ENCODE measurements at places on chromosomes 1 and 21.
A peak's percentile ranks its signal among the peaks of the same experiment; 100 is the strongest.

DNA sequence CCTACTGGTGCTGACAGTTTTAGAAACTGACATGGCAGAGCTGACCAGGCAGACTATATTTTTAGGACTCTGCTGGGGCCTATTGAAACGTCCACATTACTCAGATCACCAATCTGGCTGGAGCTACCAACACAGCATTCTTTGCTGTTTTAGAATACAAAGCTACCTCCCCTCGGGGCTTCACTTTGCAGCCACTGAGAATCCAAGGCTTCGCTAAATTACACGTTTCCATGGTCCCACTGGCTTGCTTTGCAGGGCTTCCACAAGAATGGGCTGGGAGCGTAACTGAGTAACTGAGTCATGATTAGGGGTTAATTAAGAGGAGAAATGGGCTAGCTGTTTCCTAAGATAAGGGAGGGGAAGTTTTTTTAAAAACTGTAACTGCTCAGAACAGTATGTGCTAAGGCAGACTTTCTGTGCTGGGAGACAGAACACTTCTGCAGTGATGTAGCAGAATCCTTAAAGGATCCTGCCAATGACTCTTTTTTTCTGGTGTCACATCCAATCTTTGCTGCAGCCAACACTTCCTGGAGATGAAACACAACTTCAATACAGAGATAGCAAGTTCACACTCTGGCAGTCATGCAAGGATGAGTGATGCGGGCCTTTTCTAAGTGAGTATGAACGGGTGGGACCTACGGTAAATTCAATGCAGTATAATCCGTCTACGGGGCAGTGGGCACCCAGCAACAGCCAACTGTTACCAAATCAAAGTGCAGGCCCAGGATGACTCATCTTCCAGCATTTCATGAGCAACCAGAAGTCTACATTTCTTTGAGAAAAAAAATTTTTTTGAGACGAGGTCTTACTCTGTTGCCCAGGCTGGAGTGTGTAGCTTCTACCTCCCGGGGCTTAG is 21.5 kb downstream of the NDUFS5 start:
- DNase-seq, result no peak

- DNase-seq, result no peak
Observed at GRCh38 chr1:47875831-47876586, 121.2 kb downstream of the TRABD2B start.

DNA sequence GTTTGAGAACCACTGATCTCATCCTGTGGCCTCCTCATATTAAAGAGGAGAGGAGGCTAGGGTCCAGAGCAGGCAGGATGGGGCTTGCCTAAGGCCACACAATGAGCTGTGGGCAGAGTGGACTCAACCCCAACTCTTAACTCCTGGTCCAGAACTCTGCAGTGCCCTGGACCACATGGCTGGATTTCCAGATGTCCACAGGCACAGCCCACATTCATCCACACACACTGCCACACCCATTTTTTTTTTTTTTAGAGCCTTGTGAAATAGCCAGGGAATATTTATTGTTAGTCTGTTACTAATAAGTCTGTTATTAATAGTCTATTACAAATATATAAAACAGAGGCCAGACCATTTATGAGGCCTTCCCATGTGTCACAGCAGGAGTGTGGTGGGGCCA is 192.2 kb downstream of the TRABD2B start:
- no peak for DNase-seq

DNA sequence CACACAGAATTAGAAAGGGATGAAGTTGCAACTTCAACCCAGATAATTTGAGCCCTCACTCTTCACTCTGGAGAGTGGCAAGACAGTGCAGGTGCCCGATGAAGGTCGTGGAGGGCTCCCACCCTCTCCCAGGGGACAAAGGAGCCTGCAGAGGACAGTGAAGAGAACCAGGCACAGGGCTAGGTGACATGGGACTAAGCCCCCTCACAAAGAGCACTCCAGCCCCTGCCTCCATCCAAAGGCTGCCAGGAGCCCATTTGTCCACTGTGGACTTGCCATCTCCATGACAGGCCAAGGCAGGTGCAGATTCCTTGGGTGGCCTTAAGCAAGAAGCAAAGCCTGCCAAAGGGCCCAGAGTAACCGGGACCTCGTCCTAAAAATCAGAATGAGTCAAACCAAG is 15.1 kb downstream of the ERRFI1 start:
- no peak for DNase-seq

DNA sequence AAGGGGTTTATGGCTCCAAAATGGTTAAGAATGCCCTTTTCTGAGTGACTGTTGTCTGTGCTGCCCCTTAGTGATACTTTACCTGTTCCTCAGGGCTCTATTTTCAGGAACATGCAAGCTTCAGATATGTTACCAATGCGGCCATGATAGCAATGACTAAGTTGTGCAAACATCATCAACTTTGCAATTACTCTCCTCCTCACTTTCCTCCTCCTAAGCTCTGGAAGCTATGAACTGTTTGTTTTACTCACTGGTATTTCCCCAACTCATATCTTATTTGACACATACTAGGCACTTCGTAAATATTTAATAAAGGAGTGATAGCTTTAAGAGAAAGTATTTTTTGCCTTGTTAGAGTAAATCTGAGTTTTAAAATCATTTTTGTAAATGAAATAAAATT is 53.8 kb downstream of the RWDD3 start:
- DNase-seq, result no peak

- no peak for DNase-seq
Observed at GRCh38 chr1:117659550-117660270, 53.9 kb downstream of the TENT5C start.

GRCh38 chr1:56363007-56363770 is 216.2 kb downstream of the PLPP3 start:
- DNase-seq, result peak; percentile 44

DNA sequence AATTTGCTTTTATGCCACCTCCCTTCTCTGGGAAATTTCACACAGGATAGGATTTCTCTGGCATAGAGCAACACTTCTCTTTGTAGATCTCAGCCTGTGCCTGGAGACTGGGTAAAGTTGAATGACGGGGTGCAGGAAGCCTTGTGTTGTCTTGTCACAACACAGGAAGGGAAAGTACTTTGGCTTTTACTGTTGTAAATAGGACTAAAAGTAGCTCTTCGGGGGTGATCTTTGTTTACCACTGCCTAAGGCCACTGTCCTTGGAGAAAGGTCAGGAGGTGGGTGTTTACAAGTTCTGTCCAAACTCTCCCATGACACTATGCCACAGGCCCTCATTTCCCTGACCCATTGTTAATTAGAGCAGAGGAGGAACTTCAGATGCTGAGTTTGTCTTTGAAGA is 139.7 kb downstream of the FGGY start:
- DNase-seq, result no peak

DNA sequence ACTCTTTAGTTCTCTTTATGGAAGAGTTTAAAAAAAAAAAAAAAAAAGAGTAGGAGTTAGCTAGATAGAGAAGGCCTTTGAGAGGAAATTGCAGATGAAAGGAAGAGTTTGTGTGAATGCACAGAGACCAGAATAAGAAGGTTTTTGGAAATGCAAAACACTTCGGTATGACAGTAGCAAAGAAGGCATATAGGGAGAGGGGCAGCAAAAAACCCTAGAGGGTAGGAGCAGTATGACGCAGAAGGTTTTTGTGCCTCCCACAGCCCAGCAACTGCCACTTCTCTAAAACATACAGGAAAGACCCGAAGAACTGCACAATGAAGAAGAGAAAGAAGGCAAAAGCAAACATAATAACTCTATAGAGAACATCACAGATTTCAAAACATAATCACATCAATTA is 84.3 kb downstream of the WDR64 start:
- no peak for DNase-seq

DNA sequence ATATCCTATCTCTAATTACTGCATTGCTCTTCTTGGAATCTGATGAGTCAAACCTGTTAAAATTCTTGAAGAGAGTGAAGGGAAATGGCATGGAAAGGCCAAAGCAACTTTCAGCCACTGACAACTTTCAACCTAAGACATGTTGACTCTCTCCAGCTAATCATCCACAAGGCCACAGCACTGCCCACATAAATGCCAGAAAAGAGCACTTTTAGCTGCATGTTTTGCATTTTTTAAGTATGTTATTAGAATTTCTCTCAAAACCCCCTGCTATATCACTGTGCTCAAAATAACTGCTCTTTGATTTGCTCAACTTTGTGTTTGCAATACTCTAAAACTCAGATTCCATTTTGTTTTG is 352.5 kb downstream of the ADGRL2 start:
- DNase-seq, result no peak

- DNase-seq, result no peak
Observed at GRCh38 chr1:219938706-219939105, 10.3 kb upstream of the SLC30A10 start.

GRCh38 chr1:61605607-61606321 is 119.2 kb downstream of the TM2D1 start:
- DNase-seq, result no peak

GRCh38 chr1:181635110-181635509 is 151.8 kb downstream of the CACNA1E start:
- DNase-seq, result no peak

- DNase-seq, result peak; percentile 23
Observed at GRCh38 chr1:17123196-17124045, 4.2 kb upstream of the PADI2 start.

- no peak for DNase-seq
Observed at GRCh38 chr1:104720741-104721140, 971.0 kb downstream of the AMY1C start.

DNA sequence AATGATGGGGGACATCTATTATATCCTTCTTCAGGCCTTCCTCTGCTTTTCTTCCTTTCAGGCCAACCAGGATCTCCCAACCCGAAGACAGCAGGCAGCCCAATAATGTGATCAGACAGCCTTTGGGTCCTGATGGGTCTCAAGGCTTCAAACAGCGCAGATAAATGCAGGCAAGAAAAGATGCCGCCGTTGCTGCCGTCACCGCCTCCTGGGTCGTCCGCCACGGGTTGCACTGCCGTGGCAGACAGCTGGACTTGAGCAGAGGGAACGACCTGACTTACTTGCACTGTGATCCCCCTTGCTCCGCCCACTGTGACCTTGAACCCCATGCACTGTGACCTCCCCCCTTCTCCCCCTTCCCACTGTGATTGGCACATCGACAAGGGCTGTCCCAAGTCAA is 27.9 kb downstream of the SZRD1 start:
- DNase-seq, result no peak
